ENCODE measurements at places on chromosomes 2 and 18.

- no peak for DNase-seq
These were observed 75.0 kb downstream of the DGKD start for GRCh38 chr2:233429175-233429897.

GRCh38 chr2:43004879-43005244 lies 212.5 kb upstream of the HAAO start:
- DNase-seq: no peak

- no peak for DNase-seq
These were observed 145.8 kb downstream of the MCFD2 start for GRCh38 chr2:46769809-46770208.

DNA sequence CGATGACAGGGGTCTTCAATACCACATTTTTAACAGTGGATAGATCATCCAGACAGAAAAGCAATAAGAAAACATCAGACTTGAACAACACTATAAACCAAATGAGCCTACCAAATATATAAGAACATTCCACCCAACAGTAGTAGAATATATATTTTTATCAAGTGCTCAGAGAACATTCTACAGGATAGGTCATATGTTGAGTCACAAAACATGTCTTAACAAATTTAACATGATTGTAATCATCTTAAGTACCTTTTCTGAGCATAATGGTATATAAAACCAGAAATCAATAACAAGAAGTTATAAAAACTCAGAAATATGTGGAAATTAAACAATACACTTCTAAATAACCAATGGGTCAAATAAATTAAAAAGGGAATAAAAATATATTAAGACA lies 194.0 kb upstream of the CYP26B1 start:
- no peak for DNase-seq

Data from stimulated activated CD8-positive, alpha-beta memory T cell treated with anti-CD3 and anti-CD28 coated beads, Interleukin-4, amount 100 ng/mL, for 24 hours (primary cell).